Stimulated activated CD4-positive, alpha-beta T cell treated with anti-CD3 and anti-CD28 coated beads, Interleukin-2, amount 100 ng/mL, for 24 hours (primary cell): ENCODE measurements at places on chromosomes 7 and 10.

- no peak for DNase-seq
Observed at GRCh38 chr7:118232837-118233236, 8.3 kb downstream of the ANKRD7 start.

DNA sequence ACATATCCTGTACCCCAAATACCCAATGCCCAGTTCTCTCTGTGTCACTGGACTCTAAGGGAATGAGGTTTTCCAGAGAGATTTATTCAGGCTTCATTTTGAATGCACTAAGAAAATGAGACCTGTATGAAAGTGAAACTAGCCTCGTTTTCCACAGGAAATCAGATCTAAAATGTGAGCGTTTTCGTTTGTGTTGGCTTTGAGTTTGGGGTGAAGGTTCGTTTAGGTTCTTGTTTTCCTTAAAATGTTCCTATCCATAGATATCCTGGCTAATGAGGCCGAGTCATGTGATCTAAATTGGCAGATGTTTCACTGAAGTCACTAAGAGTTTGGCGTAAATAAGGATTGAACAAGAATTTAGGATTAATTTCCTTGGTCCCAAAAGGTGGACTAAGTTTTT is 90.9 kb upstream of the BMPER start:
- DNase-seq: no peak

- DNase-seq: no peak
Observed at GRCh38 chr7:86214734-86215133, 429.0 kb upstream of the GRM3 start.

DNA sequence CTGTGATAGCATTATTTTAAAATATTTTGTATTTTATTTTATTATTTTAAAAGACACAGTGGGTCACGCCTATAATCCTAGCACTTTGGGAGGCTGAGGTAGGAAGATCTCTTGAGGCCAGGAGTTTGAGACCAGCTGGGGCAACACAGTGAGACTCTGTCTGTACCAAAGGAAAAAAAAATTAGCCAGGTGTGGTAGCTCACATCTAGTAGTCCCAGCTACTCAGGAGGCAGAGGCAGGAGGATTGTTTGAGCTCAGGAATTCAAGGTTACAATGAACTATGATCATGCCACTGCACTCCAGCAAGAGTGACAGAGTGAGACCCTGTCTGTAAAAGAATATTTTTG is 37.1 kb downstream of the FBXL13 start:
- no peak for DNase-seq

- no peak for DNase-seq
Observed at GRCh38 chr10:44985175-44985681, 6.6 kb upstream of the DEPP1 start.

GRCh38 chr7:8357536-8357935 is 75.9 kb upstream of the NXPH1 start:
- no peak for DNase-seq

GRCh38 chr10:127158662-127159061 is 37.7 kb downstream of the INSYN2A start:
- no peak for DNase-seq

DNA sequence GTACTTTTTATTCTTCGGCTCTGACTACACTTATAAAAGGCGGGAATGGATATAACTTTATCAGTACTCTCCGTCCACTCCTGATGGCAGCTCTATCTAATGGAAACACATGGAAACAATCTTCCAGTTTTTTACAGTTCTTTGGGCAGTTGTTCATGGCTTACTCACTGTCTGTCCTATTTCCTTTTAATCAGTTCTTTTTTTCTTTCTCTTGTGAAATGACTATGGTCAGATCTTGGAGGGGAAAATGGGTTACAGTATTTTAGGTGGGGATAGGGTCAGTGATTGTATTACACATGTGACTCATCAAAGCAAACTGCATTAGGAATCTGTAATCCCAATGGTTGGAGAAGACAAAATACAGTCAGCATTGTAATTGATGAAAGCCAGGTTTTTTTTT is 112.4 kb downstream of the BICC1 start:
- DNase-seq: no peak

GRCh38 chr10:91665842-91666241 is 33.0 kb upstream of the PPP1R3C start:
- no peak for DNase-seq

DNA sequence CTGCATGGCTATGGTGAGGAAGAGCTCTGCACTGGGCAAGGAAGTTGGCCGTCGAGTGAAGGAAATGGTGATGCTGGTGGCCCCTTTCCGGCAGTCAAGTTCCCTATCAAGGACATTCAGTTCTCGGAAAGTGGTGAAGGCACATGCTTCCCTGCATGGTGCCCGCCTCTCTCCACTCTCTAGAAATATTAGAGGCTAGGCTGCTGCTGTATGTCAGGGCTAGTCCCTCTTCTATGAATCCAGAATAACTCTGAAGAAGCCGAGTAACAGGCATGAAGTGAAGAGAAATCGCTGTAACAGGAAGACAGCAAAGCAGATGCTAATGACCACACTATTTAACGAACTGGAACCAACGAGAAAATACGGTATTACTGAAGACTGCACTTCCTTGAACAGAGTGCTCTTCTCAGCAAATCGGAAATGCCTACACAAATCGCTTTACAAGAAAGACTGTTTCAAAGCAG is 5.4 kb downstream of the IDI1 start:
- DNase-seq: no peak

GRCh38 chr10:98396096-98397063 is 18.6 kb downstream of the PYROXD2 start:
- no peak for DNase-seq

DNA sequence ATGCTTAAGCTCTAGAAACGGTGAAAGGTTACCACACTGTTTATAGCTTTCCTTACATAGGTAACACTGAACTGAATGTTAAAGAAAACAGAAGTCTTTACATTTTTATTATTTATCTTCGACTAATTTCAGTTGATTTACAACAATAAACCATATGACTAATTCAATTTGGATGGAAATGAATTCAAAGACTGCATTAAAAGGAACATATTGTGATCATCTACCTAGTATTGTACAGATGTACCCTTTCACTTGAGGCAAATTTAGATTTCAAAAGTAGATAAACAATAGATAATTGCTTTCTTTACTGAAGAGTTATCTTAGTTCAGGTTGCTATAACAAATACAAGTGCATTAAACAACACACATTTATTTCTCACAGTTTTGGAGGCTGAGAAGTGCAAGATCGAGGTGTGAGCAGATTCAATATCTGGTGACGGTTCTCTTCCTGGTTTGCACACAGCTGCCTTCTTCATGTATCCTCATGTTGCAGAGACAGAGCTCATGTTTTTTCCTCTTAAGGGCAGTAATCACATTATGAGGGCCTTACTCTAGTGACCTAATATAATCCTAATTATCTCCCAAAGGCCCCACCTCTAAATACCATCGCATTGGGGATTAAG is 15.0 kb upstream of the ARMC3 start:
- no peak for DNase-seq

GRCh38 chr10:32577448-32577847 is 131.5 kb downstream of the CCDC7 start:
- DNase-seq: no peak

GRCh38 chr7:75968561-75969001 is 25.8 kb downstream of the TMEM120A start:
- DNase-seq: no peak

DNA sequence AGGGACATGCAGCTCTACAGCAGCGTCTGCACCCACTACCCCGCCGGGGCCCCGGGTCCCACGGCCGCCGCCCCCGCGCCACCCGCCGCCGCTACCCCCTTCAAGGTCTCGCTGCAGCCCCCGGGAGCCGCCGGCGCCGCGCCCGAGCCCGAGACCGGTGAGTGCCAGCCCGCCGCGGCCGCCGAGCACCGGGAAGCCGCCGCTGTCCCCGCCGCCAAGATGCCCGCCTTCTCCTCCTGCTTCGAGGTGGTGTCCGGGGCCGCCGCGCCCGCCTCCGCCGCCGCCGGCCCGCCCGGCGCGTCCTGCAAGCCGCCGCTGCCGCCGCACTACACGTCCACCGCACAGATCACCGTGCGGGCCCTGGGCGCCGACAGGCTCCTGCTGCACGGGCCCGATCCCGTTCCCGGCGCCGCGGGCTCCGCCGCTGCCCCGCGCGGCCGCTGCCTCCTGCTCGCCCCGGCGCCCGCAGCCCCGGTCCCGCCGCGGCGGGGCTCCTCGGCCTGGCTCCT is 631 bp downstream of the OTUD1 start:
- DNase-seq: no peak

DNA sequence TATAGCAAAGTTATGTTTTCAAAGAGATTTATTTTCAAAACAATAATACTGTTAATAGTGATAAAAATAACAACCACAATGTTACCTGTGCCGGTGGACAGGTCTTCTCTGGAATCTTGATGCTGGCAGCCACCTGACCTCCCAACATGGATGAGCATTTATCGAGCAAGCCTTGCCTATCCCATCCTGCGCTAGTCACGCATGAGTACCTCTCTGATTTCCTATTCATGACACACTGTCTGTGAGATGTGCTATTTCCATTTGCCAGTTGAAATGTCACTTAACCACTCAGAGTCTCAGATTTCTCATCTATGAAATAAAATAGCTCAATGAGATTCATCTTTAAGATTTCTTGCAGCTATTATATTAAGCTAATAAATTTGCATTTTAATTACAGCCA is 341.2 kb upstream of the VWC2 start:
- DNase-seq: no peak

DNA sequence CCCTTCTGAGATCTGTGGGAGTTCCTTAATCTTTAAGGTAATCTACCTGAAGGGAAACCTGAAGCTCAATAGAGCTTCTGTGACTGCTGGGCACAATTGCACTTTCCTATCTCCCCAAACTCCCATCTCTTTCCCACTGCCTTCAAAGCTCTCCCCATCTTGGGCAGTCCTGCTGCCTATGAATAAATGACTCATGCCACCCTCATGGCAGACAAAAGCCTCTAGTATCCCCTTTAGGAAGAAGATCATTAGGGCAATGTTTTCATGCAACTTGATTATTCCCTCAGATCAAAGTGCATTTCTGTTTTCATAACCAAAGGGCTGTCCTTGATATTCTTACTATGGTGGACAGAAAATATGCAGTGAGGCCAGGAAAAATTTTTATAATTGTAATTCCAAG is 704.9 kb upstream of the LRRN3 start:
- no peak for DNase-seq

GRCh38 chr7:68348401-68348800 is 1249.9 kb upstream of the AUTS2 start:
- no peak for DNase-seq

DNA sequence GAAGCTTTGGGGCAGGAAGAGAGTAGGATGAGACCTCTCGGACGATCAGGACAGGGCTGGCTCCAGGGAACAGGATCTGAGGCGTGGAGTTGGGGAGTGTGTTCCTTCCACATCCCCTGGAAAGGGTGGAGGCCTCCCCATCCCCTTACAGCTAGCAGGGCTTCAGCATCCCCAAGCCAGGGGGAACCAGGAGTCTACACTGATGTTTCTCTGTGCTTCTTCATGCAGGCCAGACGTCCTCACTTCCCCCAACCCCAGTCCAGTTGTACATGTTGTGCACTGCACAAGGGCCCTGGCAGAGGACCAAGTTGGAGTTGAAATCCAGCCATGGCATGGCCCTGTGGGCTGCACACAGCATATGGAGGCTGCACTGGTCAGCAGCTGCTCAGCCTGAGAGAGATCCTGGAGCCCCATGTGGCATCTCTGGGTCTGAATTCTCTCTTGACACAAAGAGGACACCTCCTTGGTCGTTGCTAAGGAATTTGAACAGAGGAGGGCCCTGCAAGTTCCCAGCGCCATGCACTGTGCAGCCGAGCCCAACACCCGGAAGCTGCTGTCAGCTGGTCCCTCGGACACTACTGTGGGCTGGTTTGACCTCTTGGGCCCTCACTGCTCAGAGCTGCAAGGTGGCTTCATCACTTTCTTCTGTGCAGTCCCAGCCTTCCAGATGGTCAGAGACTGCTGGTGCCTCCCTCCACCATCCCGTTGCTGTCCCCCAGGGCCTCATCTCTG is 181.1 kb downstream of the DNAJB6 start:
- no peak for DNase-seq

GRCh38 chr7:33379891-33380525 is 250.6 kb downstream of the BBS9 start:
- DNase-seq: no peak

- DNase-seq: no peak
Observed at GRCh38 chr10:66552331-66552730, 373.5 kb upstream of the LRRTM3 start.

DNA sequence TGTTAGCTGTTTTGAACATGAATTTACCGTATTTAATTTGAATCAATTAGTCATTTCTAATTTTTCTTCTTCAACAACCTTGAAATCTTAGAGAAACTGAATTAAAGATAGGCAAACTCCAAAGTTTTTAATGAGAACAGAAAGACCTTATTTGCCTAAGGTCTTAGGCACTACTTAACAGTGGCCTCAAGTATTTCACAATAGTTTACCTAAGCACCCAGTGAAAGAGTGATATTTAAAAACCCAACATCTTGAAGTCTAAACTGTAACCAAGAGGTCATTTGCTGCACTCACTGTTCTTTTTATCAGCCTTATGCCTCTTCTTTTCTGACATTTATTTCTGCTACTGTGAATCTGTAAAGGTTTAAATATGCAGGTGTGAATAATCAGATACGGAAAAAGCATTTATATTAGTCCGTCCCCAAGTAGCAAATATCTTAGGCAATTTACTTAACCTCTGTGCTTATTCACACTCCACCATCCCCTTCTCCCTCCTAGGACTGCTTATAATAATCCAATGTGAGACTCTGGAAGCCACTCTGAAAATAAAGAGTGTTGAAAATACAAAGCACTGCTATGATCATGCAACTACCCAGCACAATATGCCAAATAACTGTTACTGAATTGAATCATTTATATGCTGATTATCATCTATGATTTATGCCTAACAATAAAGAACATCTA is 105.7 kb downstream of the ELAPOR2 start:
- DNase-seq: no peak

- no peak for DNase-seq
Observed at GRCh38 chr10:57743711-57744110, 524.0 kb downstream of the IPMK start.

- DNase-seq: no peak
Observed at GRCh38 chr10:120212275-120212674, 244.8 kb upstream of the PLPP4 start.

DNA sequence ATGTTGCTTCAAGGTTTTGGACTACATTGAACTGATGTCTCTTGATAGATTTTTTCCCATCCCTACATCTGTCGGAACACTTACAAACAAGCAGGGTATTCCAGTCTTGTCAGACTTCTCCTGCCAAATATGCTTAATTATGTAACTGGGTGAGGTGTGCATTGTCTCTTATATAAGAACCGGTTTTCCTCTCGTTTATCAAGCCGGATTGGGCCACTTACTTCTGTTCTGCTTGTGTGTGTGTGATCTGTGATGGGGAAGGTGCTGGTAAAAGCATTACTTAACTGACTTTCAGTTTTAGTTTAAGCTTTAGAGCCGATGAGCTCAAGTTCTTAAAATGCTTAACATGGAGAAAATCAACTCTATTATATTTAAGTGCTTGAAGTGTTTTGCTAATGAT is 57.9 kb downstream of the OTUD1 start:
- no peak for DNase-seq

DNA sequence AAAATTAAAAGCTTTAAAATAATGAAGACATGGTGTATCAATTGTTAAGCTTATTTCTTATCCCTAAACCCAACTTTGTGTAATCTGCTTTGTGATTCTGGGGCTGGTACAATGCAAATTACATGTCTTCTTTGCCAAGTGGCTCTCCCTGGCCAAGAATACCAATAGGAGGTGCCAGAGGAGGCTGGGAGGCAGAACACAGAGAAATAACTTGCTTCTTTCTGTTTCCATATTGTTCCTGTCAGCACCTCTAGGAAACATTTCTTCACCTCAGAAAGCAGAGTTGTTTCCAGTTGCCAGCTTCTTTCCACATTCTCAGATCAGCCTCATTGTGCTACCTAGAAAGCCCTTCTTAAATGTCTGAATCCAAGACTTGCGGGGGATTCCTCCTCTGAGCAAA is 174.4 kb downstream of the MDFIC start:
- no peak for DNase-seq

- no peak for DNase-seq
Observed at GRCh38 chr7:126696256-126697038, 556.3 kb downstream of the GRM8 start.
